Prostate gland (tissue), 2 donors: ENCODE measurements at places on chromosomes 13 and 19.
A peak's percentile ranks its signal among the peaks of the same experiment; 100 is the strongest.

DNA sequence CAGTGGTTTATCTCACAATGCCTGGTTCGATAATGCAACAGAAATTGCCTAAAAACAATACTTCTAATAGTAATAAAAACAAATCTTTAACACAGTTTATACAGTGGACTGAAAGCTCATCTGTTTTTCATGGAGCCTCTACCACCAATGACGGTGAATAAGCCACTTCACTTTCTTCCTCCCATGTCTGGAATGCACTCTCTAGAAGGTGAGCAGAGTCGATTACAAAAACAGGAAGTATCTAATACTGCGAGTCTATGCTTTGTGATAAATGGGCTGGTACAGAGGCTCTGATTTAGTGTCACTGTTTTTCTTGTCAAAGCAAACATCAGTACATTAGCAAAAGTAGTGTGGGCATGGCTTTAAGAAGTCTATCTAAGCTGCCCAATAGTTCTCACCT lies 1348.6 kb upstream of the SLC10A2 start:
- DNase-seq = no peak

- no peak for DNase-seq
Measured at GRCh38 chr13:99322297-99323103, 15.3 kb upstream of the GPR183 start.

DNA sequence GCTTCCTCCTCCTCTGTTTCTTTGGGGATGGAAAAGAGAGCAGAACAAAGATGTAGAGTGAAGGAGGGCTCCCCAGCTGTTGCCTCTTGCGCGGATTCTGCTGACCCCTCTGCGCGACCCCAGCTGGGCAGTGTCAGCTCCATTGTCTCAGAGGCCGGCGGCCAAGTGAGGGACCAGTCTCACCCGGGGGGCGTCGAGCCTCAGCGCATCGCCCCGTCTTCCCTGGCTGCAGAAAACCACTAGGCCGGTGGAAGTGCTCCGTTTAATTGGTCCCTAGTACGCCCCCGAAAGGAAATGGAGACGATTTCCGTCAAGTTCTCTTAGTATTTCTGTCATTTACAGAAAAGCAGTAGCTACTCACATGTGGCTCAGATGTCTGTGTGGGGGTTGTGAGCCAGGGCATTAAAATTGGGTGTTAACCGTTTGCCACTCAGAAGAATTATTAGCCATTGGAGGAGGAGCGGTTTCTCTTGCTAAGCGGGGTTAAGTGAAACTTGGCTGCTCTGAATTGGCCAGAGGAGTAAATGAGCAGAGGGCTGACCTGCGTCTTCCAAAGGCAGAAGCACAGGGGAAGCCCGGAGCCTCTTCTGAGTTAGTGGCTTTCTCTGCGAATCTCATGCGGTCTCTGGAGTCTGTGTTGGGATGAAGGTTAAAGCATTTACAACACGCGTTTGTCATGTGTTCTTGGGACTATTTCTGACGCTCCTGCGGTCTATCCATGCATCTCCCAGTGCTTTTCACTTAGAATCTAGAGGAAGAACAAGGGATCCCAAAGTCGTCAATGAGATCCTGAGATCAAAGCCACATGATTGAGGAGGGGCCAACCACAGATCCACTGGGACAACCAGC lies 132.8 kb upstream of the MYO16 start:
- DNase-seq = no peak

GRCh38 chr19:30107251-30107650 lies 165.2 kb downstream of the URI1 start:
- DNase-seq = no peak

DNA sequence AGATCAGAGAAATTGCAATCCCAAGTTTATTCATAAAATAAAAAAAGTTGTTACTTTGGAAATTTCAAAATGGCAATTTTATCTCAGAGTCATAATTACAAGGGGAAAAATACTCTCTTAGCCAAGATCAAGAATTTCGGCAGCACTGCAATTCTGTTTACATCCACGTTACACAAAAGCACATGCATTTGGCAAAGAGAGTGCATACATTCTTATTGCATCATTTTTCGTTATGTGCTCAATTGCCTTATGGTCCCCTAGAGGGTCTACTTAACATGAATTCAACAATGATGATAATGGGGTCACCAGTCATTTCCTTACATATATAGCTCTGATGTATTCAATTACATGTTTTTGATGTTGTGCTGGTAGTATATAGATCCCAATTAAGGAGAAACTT lies 498.0 kb downstream of the DIAPH3 start:
- DNase-seq = no peak

- DNase-seq = no peak
Measured at GRCh38 chr13:43686557-43686956, 100.2 kb downstream of the ENOX1 start.

GRCh38 chr13:106981051-106981450 lies 413.1 kb upstream of the ARGLU1 start:
- DNase-seq = no peak

GRCh38 chr13:47220453-47221140 lies 323.7 kb upstream of the HTR2A start:
- DNase-seq = no peak

DNA sequence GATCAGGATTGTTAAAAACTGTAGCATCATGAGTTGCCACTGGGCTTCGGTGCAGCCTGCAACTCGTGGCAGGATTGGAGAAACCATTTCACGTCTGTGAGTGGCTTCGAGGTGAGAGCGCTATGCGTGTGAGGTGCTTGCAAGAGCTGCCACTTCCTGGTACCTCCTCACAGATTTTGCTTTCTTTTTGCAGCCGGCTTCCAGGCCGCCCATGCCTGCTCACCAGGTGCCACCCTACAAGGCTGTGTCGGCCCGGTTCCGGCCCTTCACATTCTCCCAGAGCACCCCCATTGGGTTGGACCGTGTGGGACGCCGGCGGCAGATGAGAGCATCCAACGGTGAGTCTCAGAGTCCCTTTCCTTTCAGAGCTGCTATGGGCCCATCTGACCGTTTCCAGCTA lies 57.9 kb upstream of the C1QTNF9 start:
- no peak for DNase-seq

DNA sequence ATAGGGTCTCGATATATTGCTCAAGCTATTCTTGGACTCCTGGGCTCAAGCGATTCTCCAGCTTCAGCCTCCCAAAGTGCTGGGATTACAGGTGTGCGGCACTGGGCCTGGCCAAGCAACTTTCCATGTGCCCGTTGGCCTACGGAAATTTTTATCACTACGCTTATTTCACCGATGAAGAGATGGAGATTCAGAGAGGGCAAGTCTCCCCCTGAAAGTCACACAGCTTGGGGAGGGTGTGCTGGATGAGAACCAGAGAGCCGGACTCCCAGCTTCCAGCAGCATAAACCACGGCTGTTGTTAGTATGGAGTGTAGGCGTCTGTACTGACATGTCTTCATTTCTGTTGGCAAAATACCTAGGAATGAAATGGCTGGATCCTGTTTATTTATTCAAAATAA lies 11.8 kb upstream of the GNA11 start:
- no peak for DNase-seq

- DNase-seq = no peak
Measured at GRCh38 chr13:57409121-57409520, 222.4 kb upstream of the PCDH17 start.

GRCh38 chr13:114077099-114077932 lies 55.1 kb downstream of the RASA3 start:
- DNase-seq = no peak

DNA sequence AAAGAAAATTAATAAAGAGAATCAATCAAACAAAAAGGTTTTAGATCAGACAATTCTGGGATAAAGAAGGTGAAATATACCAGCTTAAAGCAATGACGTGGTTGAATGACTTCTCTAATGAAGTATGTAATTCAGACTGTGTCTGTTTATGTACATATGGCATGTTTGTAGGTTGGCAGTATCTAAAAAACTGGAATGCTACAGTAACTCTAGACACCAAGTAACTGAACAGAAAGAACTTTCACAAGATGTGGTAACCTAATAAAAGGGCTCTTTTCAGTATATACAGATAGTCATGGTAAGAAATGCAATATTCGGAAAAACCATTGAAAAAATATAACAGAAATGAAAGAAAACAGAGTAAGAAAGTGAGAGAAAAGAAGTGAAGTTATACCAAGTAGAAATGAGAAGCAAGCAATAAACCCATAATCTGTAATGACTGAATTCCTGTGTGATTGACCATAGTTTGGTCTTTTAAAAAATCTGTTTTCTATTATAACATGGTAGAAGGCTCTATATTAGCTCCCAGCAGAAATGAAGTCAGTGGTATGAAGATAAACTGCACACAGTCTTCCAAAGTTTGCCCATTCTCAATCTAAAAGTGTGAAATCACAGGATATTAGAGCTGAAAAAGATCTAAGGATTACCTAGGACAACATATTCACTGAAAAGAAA lies 31.4 kb downstream of the ELF1 start:
- no peak for DNase-seq

DNA sequence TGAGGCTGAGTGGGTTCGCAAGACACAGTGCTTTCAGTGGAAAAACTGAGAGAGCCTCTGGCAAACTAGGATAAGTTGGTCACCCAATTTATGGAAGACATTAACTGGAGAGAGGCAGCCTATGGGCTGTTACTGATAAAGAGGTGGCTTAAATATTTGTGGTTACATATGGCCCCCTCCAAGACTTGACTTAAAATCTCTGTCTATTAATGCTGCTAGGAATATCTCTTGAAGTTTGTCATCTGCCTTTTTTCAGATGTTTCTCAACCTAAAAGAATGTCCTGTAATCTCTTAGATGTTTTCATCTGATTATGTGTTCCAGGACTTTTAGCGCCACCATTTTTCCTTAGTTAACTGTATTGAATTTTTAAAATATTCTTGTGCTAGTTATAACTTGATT lies 54.6 kb downstream of the NAA16 start:
- no peak for DNase-seq

DNA sequence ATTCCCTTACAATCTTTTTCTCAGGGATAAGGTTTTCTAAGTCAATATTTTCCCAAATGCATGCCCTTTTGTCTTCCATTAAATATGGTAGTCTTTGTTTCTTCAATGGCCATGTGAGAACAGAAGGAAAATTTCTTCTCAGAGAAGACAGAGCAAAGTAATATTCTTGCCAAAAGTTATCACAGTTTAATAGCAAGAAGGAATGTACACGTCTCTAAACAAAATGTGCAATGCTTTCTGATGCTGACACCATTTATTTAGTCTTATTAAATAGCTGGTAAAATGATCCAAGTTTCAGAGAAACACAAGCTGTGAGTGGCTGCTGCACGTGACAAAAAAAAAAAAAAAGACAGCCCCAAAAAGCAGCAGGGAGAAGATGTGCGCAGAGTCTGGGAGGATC lies 542.5 kb downstream of the GPC6 start:
- no peak for DNase-seq

GRCh38 chr19:35029737-35030256 lies 473 bp upstream of the SCN1B start:
- no peak for DNase-seq

- no peak for DNase-seq
Measured at GRCh38 chr13:107342747-107343146, 774.8 kb upstream of the ARGLU1 start.

- DNase-seq = no peak
Measured at GRCh38 chr13:45352031-45352430, 11.0 kb upstream of the TPT1 start.

- no peak for DNase-seq
Measured at GRCh38 chr13:106967391-106967790, 399.5 kb upstream of the ARGLU1 start.

DNA sequence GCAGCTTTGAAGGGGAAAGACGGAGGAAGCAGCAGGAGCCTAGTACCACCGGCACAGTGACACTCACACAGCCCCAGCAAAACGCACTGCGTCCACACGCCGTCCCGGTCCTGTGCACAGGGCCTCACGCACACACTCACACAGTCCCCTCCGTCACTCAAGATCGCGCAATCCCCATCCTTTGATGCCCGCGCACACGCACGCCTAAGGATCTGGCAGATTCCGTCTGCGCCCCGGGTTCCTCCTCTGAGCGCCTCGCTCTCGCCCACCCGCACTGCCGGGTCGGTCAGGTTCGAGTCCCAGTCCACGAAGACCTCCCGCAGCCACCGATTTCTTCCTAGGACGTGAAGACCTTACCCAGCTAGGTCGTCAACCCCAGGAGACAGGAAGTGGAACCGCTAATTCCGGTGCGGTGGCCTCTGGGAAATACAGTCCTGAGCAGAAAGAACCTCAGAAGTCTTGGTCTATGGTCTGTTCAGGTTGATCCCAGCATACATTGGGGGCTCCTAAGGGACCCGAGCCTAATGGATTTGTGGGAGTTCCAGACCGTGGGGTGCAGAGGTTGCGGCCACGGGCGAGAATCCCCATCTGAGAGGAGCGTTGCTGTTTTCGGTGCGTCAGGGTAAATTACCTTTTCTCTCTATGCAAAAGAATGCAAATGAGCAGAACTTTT lies at the start of gene ZNF780B:
Gene ZNF780B, minus strand, starts transcription at position 400 of the 673 bp plus-strand sequence. CDS start 5,899 bp downstream, outside the sequence.
- peak; percentile 56 for DNase-seq

DNA sequence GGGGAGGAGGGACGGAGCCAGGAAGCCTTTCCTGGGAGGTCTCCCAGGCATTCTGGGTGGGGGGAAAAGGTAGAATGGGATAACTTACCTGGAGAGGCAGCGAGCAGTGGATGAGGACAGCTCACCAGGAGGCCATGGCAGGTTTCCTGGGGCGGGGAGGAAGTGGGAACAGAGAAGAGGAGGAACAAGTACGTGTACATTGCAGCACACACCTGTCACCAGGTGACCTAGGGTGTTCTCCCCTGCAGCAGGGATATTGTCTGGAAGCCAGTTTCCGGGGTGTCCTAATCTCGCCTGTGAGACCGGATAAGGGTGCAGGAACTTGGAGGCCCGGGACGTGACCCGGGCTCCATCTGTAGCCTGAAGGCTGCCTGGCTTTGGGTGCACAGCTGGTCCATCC lies at the start of gene FUT3:
Gene FUT3, minus strand, starts transcription at position 148 of the 400 bp plus-strand sequence.
- DNase-seq = no peak

DNA sequence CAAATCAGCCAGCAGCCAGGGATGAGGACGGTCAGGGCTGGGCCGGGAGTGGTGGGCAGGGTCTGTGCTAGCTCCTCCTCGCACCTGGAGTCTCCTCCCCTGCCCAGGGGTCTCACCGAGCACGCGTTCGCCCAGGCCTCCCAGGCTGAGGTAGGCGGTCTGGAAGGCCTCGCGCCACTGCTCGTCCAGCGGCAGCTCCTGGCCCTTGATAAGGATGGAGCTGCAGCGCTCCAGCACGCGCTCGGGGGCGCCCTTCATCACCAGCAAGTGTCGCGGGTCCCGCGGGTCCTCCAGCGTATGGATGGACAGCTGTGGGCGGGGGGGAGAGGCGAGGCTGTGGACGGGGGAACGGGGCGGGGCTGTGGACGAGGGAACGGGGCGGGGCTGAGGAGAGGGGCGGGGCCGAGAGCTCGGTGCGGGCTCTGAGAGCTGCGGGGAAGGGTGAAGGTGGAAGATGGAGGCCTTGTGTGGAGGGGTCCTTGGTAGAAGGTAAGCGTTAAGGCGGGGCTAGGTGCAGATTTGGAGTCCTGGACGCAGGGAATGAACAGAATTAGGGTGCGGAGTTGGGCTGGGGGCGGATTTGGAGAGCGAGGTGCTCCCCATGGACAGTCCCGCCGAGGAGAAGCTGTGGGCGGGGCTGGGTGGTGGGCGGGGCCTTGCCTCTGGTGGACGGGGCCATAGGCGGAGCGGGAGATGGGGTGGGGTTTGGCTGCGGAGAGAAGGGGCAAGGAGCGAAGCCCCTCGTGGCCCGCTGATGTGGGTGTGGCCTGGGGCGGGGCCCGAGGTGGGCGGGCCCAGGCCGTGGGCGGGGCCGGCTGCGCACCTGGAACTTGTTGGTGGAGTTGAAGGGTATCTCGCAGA lies 5.7 kb downstream of the ATP4A start:
- DNase-seq = peak; percentile 42
